Tracheal epithelial cell (primary cell): ENCODE measurements at places on chromosomes 5 and 9. TPM values are rescaled to one million over a fixed set of nuclear protein-coding genes. Genes with fewer than 3 reads are reported as not detected.

Gene KCNMB1
- not detected in 2 replicates for total RNA-seq

Gene WDR41
- total RNA-seq, result 160 and 176 TPM in 2 replicates

Gene TMEM174
- not detected in 2 replicates for total RNA-seq

Gene PLAC8L1
- total RNA-seq, result 0.43 TPM in 1 of 2 replicates, not detected in the other

Gene CCL27
- not detected in 2 replicates for total RNA-seq

Gene ZBED3
- total RNA-seq, result 1.4 and 3.2 TPM in 2 replicates

Gene QSOX2
- 11.6 and 16.2 TPM in 2 replicates for total RNA-seq

Gene SLC6A7
- total RNA-seq, result under 0.01 TPM in 1 of 2 replicates, not detected in the other

Gene RPP25L
- 27.7 and 38.6 TPM in 2 replicates for total RNA-seq

Gene SPINK1
- 3.6 TPM in 1 of 2 replicates, not detected in the other for total RNA-seq

Gene FGFR4
- total RNA-seq, result 3.8 and 4.6 TPM in 2 replicates

Gene LECT2
- not detected in 2 replicates for total RNA-seq

Gene PHF24
- total RNA-seq, result under 0.01 and 0.48 TPM in 2 replicates

Gene SIGMAR1
- 68.9 and 81.4 TPM in 2 replicates for total RNA-seq

Gene OGN
- not detected in 2 replicates for total RNA-seq

Gene PCDHB8
- total RNA-seq, result under 0.01 TPM in 2 replicates

Gene PCDHGA10
- total RNA-seq, result 2.2 and 4.3 TPM in 2 replicates

Gene FOXD4L4
- not detected in 2 replicates for total RNA-seq

Gene C5orf52
- not detected in 2 replicates for total RNA-seq

Gene SAXO1
- total RNA-seq, result not detected in 2 replicates

Gene IL4
- total RNA-seq, result not detected in 2 replicates

Gene FAM153A
- total RNA-seq, result 0.72 and 1.3 TPM in 2 replicates

Gene DMRT3
- total RNA-seq, result not detected in 2 replicates

Gene SEMA6A
- total RNA-seq, result 1.7 and 7.2 TPM in 2 replicates

Gene MAN2A1
- 69.4 and 113 TPM in 2 replicates for total RNA-seq

Gene C8G
- total RNA-seq, result not detected in 2 replicates

Gene LURAP1L
- total RNA-seq, result 22.4 and 29.2 TPM in 2 replicates

Gene TOR2A
- 4.8 and 5.5 TPM in 2 replicates for total RNA-seq

Gene RNF208
- 0.24 and 0.64 TPM in 2 replicates for total RNA-seq

Gene C5orf58
- not detected in 2 replicates for total RNA-seq

Gene DDX4
- total RNA-seq, result not detected in 2 replicates

Gene IFNA13
- not detected in 2 replicates for total RNA-seq

Gene GAPT
- not detected in 2 replicates for total RNA-seq
